Large intestine (tissue), 12 donors: ENCODE measurements at places on chromosomes 3 and 15.
A peak's percentile ranks its signal among the peaks of the same experiment; 100 is the strongest.

GRCh38 chr3:193942516-193943055 is 193.4 kb upstream of the HES1 start:
- no peak overlapping the region for H3K4me3 ChIP-seq
- peaks cover 4% of the 10 kb centered on the region for H3K4me1 ChIP-seq
- DNase-seq = no peak
- H3K36me3 ChIP-seq = no peaks in the 10 kb centered on the region
- H3K27ac ChIP-seq = no peak overlapping the region

DNA sequence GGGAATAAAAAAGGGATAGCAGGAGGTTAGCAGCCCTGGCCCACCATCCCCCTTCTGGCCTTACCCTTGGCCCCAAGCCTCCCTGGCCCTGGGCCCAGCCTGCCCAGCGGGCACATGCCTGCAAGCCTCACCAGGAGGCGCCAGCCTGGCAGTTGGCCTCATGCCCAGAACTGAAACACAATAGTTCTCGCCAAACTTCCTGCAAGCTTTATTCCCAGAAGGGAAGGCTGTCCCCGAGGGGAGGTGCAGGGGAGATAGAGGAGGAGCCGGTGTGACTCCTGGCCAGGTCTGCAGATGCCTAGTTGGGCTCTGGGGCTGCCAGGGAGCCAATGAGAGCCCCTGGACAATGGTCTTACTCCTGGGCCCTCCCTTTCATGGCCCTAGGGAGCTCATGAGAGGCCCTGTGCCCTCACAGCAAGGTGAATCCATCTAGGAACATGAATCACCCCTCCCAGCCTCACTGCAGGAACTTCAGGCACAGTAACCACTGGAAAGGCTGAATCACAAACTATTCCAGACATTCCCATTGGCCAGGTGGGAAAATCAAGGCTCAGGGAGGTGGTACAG is 4.0 kb downstream of the CCDC33 start:
- peak; percentile 33 for DNase-seq
- peaks cover 22% of the 10 kb centered on the region for H3K4me1 ChIP-seq
- H3K36me3 ChIP-seq = no peaks in the 10 kb centered on the region
- peaks cover 3% of the 10 kb centered on the region for H3K27me3 ChIP-seq
- H3K4me3 ChIP-seq = no peak overlapping the region

DNA sequence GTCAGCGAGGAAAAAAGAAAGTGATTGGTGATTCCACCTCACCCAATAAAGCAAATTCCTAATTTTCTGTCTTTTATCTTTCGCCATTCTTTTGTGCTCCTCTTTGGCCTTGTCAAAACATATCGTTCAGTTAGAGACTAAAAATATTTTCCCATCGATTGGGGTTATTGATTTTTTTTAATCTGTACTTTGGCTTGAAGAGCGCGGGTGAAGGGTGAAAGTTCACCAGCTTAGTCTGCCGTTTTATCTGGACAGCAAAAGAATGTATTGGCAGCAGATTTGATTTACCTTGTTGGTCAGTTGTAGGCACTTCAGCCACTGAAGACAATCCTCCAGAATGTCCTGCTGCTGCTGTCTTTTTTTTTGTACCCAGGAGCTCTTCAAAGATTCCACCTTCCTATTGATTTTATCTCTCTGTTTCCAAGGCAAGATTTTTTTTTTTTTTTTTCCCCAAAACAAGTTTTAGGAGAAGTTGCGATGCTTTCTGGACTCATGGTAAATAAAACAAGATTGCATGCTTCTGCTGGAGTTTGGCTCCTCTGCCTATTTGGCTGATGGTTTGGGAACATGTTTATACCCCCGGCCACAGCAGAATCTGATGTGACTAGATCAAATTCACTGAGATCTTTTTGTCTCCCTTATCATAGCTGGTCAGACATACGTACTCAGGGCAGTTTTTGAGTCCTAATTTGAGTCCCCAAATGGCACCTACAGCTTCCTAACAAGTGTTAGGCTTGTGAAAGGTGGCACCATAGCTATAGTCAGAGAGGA is 269.3 kb upstream of the ONECUT1 start:
- no peak overlapping the region for H3K27ac ChIP-seq
- no peaks in the 10 kb centered on the region for H3K27me3 ChIP-seq
- H3K4me3 ChIP-seq = no peak overlapping the region
- no peak for DNase-seq
- H3K4me1 ChIP-seq = no peaks in the 10 kb centered on the region
- no peaks in the 10 kb centered on the region for H3K36me3 ChIP-seq

DNA sequence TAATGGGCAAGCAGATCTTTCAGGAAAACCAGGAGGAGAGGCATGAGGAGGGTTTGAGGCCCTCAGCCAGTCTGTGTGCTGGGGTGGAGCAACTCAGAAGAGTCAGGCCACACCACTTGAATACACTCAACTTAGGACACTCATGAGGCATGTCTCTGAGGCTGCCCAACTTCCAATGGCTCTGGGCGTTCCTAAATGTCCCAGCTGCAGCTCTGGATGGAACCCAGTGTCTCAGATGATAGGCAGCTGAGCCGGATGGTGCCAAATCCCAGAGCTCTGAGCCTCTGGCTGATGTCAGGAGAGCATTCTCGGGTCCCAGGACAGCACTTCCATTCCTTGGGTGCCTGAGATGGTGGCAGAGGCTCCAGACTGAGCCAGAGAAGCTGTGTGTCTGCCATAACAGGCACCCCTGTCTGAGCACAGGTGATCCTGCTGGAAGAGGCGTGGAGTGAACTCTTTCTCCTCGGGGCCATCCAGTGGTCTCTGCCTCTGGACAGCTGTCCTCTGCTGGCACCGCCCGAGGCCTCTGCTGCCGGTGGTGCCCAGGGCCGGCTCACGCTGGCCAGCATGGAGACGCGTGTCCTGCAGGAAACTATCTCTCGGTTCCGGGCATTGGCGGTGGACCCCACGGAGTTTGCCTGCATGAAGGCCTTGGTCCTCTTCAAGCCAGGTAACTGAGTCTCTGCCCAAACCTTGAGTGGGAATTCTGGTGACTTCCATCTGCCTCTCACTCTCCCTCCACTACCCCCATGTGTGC is 2.8 kb downstream of the NR2E3 start:
- no peak for DNase-seq
- H3K4me1 ChIP-seq = peaks cover 4% of the 10 kb centered on the region
- no peaks in the 10 kb centered on the region for H3K36me3 ChIP-seq

DNA sequence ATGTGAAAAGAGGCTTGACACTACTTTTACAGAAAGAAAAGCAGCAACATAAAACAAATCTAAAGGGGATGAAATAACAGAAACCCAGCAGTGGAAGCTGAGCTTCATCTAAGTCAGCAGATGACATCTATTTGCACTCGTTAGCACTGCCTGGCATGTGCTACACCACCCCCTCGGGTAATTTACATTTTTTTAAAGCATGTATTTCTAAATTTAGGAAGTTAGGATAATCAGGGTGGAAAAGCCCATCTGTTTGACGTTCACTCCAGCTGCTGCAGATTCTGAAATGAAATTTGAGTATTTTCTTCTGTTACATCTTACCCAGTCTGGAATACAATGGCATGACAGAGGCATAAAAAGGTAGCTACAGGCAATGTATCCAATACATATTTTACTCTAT is 20.7 kb downstream of the IGSF11 start:
- no peaks in the 10 kb centered on the region for H3K36me3 ChIP-seq
- DNase-seq = no peak
- H3K27ac ChIP-seq = no peak overlapping the region
- no peaks in the 10 kb centered on the region for H3K27me3 ChIP-seq
